Stimulated activated CD4-positive, alpha-beta T cell treated with anti-CD3 and anti-CD28 coated beads, Interleukin-12 subunit alpha, Interleukin-12 subunit beta, amount 100 ng/mL, for 24 hours (primary cell): ENCODE measurements at places on chromosomes 4 and X.

GRCh38 chr4:94595880-94596483 lies 144.2 kb downstream of the PDLIM5 start:
- DNase-seq: no peak

DNA sequence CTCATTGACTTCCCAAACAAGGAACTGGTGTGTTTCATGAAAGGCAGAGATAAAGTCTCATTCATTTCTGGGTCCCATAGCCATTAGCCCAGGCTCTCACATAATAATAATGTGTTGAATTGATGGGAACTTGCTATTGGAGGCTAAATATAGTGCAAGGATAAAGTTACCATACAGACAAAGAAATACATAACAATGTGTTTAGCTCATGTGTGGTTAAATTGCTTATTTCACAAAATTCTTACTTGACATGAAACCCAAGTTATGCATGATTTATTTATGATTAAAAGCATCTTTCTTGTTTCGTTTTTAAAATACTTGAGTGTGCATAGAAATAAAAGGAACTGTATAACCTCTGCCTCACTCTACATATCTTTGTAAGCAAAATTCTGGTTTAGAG lies 37.3 kb upstream of the LPAR4 start:
- no peak for DNase-seq

DNA sequence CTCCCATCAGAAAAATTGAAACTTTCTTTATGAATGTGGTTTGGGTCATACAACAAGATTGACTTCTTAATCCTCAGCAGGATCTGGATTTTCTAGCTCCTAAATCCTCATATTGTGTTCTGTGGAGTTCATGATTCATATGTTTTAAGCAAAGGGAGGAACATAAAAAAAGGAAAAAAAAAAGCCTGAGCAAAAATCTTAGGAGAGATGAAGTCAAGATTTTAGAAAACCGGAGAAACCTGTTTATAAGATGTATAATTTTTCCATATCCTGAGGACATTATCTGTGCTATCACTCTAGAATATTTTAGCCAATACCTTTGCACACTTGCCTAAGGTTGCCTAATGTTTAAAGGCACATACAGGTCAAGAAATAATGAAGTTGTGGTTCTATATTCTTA lies 7.0 kb upstream of the EREG start:
- DNase-seq: no peak

DNA sequence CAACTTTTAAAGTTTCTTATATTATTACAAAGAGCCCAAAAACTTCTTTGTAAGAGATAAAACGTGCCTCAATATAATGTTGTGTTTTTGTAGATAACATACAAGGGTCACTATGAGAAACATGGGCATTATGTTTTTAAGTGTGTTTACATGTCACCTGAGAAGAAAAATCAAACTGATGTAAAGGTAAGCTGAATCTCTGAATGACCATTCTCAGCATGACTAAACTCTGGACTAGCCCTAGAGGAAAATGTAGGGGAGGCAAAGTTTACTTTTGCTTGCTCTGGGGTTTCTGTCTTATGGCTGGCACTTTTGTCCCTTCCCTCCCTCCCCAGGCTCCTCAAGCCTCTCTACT lies 6.8 kb downstream of the MEPE start:
- DNase-seq: no peak

GRCh38 chr4:71006203-71006907 lies 12.9 kb downstream of the DCK start:
- DNase-seq: no peak

DNA sequence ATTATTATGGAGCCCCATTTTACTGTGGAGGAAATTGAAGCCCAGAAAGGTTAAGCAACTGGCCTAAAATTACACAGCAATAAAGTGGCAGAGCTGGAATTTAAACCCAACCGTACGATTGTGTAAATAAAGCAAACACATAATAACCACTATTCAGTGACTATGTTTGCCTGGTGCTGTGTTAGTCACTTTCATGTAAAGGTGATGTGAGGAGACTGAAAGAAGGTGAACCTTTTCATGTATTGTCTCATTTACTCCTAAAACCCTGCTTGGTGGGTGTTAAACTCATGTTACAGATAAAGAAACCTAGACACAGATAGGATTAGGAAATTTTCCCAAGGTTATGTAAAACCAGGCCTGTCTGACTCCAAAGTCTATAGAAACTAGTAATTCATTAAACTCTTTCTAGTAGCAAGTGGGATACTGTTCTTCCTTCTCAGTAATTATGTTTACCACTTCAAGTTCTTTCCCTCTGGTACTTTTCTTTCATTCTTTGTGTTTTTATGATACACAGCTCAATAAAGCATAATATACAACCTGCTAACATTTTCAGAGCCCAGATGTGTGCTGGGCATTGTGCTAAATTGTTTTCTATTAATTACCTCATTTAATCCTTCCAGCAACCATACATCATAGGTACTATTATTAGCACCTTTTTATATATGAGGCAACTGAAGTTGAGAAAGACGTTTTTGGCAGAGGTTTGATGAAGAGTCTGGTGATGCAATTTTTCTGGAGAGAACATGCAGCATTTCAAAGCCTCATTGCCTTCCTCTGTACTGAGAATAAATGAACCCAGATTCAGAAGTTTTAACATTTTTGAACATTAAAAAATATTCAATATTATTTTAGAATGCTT lies 202.7 kb downstream of the SPRY1 start:
- no peak for DNase-seq

DNA sequence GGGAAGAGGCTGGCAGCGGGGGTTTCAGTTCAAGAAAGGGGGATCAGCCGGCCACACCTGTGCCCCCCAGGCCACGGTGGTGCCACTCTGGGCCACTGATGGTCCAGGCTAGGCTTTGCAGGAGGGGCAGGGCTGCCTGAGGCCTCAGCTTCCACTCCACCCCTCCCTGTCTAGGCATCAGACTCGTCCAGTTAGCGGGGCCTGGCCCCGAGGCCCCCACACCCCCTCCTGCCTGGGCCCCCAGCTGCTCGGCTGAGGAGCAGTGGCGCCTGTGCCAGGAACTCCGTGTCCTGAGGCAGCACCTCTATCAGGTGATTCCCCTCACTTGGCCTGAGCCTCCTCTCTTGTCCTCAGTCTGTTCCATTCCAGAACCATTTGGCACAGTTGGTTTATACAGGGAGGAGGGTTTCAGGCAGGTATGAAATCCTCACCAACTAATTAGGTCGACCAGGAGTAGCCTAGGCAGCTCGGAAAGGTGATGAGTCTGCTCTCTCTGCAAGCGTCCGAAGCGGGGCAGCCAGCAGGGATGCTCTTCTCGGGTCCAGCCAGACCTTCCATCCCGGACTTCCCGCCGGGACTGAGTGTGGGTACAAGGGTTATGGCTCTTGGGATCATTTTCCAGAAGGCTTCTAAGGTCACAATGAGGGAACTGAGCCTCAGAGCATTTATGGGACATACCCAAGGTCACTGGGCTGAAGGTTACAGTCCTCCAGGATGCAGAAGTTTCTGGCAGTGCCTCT lies 2.1 kb downstream of the NSG1 start:
- DNase-seq: no peak

DNA sequence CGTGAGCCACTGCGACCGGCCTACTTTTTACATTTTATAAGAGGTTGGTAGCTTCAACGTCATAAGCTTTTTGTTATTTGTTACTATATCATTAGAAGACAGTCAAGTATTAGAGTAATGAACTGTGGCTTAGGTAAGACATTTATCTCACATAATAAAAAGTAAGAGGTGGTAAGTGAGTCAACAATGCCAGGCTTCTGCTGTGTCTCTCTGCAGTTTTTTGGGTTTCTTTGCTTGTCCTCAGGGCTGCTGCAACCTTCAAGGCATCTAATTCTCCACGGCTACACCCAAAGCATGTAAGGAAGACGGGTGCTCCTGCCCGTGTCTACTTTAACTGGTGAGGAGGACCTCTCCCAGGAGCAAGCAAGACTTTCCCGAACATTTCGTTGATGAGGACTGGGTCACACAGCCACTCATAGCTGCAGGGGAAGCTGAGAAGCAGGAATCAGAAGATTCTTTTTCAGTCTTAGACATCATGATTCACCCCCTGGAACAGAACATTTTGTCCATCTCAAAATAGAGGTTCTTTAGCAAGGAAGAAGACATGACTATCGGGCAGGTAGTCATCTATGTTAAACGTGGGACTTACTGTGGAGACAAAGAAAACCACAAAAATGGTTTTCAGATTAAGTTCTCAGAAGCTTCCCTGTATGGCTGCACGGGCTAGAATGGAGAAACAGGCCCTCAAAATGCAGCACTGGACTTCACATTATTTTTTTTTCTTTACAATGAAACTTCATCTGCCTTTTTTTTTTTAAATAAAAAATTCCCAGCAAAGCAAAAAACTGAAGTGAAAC lies 13.0 kb upstream of the RHOH start:
- DNase-seq: no peak

DNA sequence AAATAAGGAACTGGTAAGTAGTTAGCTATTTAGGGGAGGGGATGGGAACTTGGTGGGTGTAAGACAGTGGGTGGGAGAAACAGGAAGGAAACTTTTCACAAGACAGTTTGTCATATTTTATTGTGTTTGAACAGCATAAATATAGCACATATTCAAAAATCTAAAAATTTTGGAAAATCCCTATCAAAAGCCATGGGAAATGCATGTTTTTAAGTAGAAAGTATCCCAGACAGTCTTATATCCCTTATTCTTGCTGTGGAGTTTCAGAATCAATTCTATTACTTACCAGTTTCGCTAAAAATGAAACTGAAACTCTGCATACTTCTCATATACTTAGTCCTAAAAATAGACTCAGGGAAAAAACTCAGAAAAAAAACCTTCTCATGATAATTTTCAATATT lies 22.3 kb upstream of the RASGEF1B start:
- DNase-seq: no peak

DNA sequence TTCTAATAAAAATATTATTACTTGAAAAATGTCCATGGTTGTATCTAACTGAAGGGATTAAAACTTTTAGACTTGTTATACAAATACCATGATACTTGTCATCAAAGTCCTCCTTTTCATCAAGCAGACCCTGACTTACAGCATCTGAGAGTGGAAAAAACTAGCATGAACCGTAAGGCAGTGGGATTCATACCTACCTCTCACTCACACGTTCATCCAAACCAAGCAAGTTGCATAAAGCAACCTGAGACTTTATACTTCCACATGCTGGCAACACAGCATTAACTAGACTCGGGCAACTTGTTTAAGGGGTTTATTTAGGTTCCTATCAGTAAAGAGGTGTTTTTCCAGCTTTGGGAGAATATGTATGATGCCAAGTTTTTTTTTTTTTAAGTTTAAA lies 22.6 kb upstream of the TLR7 start:
- DNase-seq: no peak

DNA sequence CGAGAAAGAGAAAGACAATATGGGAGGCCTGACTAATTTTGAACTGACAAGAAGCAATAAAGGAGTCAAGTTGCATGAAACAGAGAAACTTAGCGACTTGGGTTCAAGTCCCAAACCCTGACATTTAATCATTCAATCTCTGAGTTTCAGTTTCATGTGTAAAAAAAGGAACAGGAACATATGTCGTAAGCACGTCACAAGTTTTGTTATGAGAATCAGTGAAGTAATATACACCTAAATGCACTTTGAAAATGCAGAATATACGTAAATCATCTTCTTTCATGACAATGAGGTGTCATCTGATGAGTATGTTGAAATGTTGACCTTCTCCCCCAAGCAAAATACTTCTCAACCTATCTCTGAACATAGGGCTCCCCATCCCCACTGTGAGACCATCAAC lies 10.4 kb downstream of the ACOT9 start:
- no peak for DNase-seq

- DNase-seq: no peak
Measured at GRCh38 chr4:39792128-39792527, 94.2 kb downstream of the UBE2K start.

GRCh38 chr4:53672873-53673272 lies 81.6 kb upstream of the LNX1 start:
- no peak for DNase-seq

DNA sequence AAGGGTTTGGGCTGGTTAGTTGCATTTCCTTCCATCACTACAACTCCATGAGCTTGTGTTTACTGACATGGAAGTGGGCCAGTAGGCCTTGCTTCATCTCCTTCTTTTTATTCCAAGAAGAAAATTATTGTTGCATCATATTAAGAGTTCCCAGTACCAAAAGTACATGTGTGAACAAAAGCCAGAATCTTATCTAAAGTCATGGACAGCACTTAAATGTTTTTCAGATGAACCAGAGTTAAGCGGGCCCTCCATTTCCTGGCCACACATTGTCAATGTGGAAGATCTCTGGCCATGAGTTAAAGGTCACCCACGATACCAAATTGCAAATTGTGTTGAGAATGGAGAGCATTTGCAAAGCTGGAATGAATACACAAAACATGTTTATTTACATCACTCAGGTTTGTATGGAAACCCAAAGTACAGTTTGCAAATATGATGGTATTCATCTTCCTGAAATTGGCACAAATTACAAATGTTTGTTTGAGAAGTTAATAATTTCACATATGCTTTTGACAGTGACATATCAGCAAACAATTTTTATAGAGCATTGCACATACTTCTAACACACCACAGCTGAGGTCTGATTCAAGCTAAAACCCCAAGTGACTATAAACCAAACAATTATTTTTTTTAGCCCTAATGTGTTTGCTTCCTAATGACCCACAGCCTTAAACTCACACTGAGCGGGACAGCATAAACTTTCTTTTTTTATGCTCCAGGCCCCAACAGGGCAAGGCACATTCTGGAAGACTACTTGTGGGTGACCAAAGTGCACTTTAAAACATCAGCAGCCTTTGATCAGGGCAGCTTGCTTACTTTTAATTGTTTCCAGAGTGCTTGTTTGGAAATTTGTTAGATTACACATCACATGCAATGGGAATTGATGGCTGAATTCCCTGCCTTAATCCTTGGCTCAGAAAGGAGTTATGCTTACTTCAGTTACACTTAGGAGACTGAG lies 502.9 kb upstream of the SLIT2 start:
- no peak for DNase-seq

DNA sequence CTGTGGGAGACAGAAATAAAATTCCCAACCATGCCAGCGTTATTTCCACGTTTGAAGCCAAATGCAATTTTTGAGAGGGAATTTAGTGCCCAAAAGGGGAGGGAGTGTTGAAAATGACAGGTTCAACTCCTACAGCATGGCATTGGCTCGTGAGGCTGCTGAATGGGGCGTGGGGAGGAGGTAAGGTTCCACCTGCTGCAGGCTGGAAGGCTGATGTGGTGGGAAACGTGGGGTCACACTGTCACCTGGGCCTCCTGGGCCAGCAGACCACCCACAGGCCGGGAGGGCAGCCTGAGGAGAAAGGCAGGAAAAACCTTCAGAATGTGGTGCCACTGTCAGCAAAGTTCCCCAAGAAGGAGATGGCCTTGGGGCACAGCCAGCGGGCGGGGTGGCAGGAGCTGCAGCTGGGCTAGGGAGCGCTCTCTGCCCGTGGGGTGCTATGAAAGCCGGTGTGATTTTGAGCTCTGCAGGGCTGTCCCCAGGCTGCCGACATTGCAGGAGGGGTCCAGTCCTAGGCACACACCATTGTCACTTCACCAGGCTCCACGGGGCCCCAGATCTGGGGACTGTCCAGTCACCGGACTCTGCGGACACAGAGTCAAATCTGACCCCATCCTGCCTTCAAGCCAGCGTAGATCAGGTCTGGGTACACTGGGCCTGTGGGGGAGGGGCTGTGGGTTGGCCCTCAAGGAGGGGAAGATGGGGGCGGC lies 19.6 kb downstream of the MSANTD1 start:
- no peak for DNase-seq
